ENCODE measurements at places on chromosomes 4 and X. TPM values are rescaled to one million over a fixed set of nuclear protein-coding genes. Genes with fewer than 3 reads are reported as not detected.

DNA sequence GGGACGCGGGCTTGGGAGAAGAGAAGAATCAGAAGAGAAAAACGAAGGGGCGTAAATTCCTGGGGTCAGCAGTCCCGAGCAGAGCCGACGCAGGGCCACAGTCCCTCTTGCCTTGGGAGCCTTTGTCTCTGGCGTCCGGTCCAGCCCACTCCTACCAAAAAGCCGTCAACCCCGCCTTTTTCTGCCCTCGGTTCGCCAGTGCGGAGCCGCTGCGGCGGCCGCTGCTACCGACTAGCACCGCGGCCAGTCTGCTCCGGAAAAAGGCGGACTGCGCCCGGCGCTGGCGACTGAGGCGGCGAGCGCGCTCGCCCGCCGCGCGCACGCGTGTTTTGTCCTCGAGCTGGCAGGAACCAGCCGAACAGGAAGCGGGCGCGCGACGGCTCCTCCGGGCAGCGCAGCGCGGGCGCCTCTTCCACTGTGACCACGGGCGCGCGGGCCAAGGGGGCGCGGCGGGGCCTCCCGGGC is 502 bp downstream of the HNRNPDL start:
- no peak for DNase-seq

DNA sequence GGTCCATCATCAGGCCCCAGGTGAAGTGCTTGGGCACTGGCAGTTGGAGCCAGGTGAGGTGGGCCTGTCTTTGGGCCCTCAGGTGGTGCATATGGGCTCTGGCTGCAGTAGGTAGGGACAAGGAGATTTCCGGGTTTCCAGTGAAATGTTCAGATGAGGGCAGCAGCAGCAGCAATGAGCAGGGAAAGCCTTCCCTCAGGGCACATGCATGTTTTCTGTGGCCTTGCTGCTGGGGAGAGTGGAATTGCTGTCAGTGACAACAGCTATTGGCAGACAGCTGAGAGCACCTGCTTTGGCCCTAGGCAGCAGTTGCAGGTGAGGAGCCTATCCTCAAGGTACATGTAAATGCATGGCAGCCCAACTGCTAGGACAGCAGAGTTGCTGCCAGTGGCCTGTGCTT is 58.9 kb upstream of the QRFPR start:
- DNase-seq = no peak

NIPAL1 gene
- polyA plus RNA-seq = 1.4 TPM

DNA sequence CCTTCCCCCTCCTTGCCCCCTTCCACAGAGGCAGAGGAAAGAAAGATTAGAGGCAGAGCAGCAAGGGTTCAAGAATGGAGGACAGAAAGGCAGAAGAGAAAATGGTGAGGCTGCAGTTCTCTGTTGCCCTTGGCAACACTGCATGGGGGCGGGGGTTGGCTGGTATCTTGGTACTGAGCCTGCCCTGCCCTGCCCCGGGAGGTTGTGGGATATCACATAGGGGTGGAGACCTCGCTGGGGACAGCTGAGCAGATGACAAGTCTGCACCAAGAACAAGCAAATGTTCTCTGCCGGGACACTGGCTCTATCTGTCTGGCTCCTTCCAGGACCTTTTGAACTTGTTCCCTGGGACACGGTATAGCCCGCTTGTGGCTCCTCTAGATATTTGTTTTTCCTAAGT is 39.8 kb downstream of the NHS start:
- DNase-seq = no peak

GRCh38 chr4:76197031-76197743 is 16.4 kb downstream of the SCARB2 start:
- no peak for DNase-seq

All from kidney (tissue), 22 donors.